ENCODE measurements at places on chromosomes 7 and 10.

GRCh38 chr7:80415522-80415921 lies 96.3 kb downstream of the GNAT3 start:
- DNase-seq: no peak

- no peak for DNase-seq
Measured at GRCh38 chr7:42929449-42929848, 2.5 kb downstream of the PSMA2 start.

DNA sequence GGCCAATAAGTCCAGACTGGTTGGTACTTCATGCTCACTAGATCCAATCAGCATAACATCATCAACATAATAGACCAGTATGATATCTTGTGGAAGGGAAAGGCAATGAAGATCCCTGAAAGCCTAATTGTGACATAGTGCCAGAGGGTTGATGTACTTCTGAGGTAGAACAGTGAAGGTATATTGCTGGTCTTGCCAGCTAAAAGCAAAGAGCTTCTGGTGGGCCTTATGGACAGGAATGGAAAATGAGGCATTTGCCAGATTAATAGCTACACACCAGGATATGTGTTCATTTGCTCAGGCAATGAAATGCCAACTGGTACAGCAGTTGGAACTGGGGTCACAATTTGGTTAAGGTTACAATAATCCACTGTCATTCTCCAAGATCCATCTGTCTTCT lies 156.4 kb downstream of the HTR7 start:
- DNase-seq: no peak

- no peak for DNase-seq
Measured at GRCh38 chr7:39027491-39027890, 49.8 kb downstream of the POU6F2 start.

DNA sequence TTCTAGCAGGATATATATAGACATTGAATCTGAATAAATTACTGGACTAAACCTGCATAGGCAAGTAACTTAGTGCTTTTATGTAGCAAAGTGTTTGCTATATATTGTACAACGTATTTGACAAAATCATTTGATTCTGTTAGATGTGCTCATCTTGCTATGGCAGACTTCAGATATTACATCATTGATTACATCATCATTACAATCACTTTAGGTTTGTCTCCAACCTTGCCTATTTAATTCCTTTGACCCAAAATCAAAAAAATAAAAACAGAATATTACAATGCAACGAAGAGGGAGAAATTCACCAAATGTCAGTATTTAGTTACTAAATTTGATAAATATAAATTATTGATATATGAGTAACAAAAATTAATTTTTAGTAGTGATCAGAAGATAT lies 155.7 kb upstream of the STEAP1 start:
- DNase-seq: no peak

DNA sequence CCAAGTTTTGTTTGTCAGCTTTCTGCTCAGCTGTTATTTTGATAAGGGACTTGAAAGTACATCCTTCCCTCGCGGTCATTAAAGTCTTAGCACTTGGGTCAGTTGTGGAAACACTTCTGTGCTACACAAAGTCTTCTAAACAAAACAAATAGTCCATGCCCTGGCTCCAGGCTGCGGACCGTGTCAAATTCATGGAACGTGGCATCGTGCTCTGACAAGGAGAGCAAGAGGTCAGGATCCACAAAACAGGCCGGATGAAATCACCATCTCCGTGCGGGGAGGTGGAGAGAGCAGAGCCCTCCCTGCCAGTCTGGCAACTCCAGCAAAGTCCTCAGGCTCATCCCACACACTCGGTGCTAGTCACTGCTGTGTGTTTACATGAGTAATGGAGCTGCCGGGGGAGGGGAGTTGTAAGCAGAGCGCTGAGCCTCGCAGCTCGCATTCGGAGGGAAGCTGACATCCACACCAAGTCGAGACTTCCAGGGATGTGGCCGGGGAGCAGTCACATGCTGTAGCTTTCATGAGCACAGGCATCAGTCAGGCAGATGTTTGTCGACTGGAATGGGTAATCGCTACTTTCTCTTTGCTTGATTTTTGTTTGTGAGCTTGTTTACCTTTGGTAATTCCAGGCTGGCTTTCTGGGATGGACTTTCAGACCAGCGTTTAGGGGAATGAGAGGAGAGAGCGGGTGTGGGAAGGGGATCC lies 147.6 kb downstream of the ARID5B start:
- peak; percentile 91 for DNase-seq

DNA sequence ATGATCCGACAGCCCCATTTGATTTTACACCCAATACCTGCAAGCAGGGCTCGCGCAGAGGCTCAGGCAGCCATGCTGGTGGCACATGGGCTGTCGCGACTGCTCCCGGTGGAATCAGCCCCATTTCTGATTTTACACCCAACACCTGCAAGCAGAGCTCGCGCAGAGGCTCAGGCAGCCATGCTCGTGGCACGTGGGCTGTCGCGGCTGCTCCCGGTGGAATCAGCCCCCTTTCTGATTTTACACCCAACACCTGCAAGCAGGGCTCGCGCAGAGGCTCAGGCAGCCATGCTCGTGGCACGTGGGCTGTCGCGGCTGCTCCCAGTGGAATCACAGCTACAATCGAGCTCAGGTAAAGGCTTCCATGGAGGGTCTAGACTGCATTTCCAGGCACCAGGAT lies 244.1 kb downstream of the PTPRN2 start:
- no peak for DNase-seq

GRCh38 chr7:123652406-123652805 lies 3.3 kb upstream of the LMOD2 start:
- DNase-seq: no peak

DNA sequence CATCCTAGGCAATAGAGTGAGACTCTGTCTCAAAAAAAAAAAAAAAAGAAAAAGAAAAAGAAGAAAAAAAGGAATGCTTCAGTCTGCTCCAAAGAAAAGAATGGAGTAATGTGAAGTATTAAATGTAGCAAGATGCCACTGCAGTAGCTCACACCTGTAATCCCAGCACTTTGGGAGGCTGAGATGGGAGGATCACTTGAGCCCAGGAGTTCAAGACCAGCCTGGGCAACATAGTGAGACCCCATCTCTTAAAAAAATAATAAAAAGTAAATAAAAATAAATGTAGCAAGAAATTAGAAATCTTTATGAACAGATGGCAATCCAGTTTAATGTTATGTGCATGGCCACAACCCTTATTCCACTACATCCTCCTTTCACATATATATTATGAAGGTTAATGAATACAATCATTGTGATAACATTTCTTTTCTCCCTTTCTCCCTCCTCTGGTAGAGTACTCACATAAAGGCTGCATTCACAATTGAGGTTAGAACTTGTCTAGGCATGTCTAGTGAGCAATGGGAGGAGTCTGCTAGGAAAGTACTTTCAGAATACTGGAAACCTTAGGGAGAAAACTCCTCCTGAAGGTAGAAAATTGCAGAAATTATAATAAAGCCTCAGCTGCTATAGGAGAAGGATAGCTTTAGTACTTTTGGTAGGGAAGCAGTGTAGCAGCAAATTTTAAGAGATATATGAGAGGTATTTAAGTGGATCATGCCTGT lies 20.4 kb downstream of the KLLN start:
- DNase-seq: no peak

- DNase-seq: no peak
Measured at GRCh38 chr10:59962756-59963155, 56.4 kb upstream of the CCDC6 start.

- no peak for DNase-seq
Measured at GRCh38 chr7:47573758-47574481, 8.0 kb downstream of the TNS3 start.

- DNase-seq: no peak
Measured at GRCh38 chr10:116254422-116255155, 18.4 kb downstream of the GFRA1 start.

DNA sequence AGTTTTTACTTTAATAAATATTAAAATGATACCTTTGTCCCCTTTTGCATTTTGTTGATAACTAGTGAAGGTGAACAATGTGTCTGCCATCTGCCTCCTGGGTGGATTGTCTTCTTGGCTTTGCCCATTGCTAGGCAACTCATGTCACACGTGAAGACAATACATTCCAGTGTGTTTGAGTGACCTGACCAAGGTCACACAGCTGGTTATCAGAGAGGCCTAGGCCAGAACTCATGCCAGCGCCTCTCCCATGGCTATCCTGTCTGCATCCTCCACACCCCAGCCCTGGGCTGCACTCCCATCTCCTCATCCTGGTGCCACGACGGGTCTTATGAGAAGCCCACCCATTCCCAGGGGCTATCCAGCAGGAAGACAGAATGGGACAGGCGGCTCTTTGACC lies 108.7 kb downstream of the PLCE1 start:
- DNase-seq: no peak

- no peak for DNase-seq
Measured at GRCh38 chr7:42175834-42176723, 60.9 kb downstream of the GLI3 start.

DNA sequence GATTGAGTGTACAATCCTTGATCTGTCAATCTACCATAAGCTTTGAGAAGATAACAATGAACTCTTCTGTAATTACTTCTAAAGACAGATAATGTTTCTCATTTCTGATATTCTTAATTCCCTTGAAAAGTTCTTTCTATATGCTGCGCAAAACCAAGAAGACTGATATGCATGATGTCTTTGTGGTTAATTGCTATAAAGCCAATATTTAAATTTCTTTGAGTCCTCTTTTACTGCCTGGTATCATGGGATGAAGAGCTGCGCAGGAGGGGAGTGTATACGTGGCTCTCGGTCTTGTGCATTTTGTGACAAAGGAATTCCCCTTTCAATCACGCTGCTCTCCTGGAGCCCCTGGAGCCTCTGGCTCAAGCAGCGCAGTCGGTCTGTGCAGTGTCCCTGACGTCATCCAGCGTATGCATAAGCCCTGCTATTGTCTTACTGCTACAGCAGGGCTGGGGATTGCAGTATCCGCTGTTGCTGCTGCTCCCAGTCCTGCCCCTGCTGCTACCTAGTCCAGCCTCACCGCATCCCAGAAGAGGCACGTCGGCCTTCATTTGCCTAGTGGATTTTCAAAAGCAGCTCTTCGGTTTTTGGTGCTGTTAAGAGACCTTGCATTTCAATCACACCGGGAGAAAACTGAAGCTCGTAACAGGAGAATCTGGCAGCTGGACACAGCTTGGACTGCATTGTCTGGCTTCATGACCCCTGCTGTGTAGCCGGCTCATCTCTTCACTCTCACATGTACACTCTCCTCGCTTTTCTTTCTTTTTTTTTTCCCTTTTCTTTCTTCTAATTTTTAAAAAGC lies 66.7 kb downstream of the ST7 start:
- DNase-seq: no peak

- DNase-seq: peak; percentile 79
Measured at GRCh38 chr10:77737608-77738007, 100.0 kb upstream of the KCNMA1 start.

- no peak for DNase-seq
Measured at GRCh38 chr10:53395449-53395848, 622.9 kb upstream of the MBL2 start.

GRCh38 chr10:67925449-67926005 lies 41.1 kb downstream of the SIRT1 start:
- DNase-seq: peak; percentile 57

GRCh38 chr7:92758796-92759431 lies 77.5 kb downstream of the CDK6 start:
- no peak for DNase-seq

- DNase-seq: peak; percentile 40
Measured at GRCh38 chr7:140326116-140326928, 72.0 kb downstream of the SLC37A3 start.

DNA sequence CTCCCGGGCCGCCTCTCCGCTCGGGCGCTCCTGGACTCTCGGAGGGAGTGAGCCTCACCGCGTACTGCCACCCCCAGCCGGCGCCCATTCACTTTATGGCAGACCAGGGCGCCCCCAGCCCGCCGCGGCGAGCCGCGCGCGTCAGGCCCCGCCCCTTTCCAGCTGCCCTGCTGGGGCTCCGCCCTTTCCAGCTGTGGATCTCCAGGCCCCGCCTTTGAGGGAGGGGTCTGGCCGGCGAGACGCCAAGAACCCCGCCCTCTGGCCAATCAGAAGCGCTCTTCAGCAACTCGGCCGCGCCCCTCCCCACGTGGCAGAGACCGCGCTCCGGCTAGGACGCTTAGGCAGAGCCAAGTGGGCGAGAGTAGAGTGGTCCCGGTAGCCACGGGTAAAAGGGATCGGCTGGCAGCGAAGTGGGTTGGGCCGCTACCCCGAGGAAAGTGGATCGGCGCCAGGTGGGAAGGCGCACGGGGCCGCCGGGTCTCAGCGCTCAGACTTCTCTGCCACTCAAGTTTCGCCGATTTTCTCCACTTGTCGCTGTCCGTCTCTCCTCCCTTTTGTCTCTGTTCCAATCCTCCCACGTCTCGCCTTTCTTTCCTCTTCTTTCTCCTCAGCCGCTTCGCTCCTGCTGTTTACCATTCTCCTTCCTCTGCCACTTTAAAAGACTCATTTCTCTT lies at the start of gene PITX3:
PITX3 (minus strand) TSS at position 69 of the 674 bp plus-strand sequence. CDS start 9,432 bp downstream, outside the sequence.
- no peak for DNase-seq

DNA sequence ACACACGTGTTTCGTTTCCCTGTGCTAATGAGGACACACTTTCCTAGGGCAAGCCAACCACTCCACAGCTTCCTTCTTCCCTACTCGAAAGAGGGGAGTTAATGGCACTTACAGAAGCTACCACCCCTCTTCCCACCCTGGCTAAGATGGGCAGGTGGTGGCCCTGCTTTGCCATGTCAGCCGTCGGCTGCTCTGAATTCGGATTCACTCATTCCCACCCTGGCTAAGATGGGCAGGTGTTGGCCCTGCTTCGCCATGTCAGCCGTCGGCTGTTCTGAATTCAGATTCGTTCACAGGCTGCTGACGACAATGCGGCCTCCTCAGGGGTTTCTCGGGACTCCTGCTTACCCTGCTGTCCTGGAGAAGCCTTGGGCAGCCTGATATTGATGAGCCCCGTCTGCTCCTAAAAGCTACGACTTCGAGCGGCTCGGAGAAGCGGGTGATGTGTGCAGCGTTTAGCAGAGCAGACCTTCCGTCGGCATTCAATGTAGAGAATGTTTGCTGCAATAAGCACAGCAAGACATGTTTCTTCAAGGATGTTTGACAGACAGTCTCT lies 56.2 kb upstream of the PPP2R2D start:
- DNase-seq: no peak

GRCh38 chr10:30445711-30446110 lies 11.7 kb downstream of the MAP3K8 start:
- peak; percentile 18 for DNase-seq

DNA sequence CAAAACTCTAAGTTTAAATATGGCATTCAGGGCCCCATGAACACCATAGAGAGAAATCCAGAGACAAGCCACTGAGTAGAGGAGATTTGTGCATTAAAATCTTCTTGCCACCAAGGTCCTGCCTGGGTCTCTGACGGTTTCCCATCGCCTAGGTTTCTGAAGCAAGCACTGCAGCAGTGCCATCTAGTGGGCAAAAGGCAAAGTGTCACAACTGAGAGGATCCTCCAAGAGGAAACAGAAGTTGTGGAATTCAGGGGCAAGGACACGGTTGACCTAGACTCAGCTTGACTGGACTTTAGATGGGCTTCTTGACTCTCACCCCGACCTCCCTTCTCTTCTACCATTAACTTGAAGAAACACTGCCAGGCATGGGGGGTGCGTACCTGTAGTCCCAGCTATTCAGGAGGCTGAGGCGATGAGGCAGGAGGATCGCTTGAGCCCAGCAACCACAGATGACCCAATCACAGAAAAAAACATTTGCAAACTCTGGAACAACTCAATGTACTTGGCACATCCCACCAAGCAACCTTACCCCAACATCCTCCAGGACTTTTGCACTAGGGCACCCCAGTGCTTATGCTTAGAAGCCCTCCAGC lies 604.1 kb downstream of the GALNT17 start:
- peak; percentile 62 for DNase-seq

- DNase-seq: no peak
Measured at GRCh38 chr10:71647526-71648253, 71.9 kb downstream of the C10orf105 start.

GRCh38 chr7:151382079-151382885 lies 27.6 kb downstream of the WDR86 start:
- no peak for DNase-seq

Measured in RKO (cell line).